GM12864 (cell line): ENCODE measurements at places on chromosomes 1 and 21.

DNA sequence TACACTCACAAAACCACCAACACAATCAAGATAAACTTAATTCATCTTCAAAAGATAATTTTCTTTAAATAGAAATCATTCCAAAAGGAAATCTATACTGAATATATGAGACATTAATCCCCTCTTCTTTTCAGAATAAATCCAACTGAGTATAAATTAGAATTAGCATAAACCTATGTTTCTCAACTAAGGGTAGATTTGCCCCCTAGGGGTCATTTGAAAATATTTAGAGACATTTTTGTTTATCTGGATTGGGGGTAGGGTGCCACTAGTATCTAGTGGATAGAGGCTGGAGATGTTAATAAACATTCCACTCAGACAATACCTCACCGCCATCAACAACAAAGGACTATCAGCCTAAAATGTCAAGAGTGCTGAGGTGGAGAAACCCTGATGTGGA lies 6.5 kb upstream of the TNFSF4 start:
- no peak for DNase-seq

DNA sequence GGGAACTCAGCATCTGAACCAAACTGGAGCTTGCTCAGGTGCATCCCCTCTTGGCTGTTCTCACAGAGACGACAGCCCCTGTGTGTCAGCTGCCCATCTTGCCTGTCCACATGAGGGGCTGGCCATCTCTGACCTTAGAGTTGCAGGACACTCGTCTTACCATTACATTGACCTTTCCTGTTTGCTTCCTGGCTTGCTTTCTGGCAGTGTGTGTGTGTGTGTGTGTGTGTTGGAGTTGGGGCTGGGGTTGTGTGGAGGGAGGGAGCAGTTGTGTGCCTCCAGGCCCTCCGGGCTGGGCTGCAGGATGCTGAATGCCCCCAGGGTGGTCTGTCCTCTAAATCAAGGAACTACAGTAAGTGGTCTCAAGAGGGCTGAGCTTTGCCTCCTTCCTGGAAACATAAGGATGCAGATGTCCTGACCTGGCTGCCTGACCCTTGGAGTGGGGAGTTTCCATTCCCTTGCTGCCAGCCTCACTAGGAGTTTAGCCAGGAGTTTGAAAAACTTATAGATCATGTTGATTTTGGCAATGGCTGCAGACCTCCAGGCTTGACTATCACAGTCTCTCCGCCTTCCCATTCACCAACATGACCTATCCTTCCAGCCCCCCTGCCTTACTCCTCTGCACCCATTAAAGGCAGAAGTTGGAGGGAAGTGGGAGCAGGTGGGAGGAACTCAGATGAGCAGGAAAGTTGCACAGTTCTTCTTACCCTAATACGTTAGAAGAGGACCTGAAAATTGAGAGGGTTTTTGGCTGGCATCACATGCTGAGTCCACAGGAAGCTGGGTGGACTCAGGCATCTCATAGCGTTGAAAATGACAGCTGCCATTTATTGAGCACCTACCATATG lies 19.0 kb downstream of the RASSF5 start:
- no peak for DNase-seq

GRCh38 chr1:14253676-14254075 lies 344.8 kb upstream of the KAZN start:
- DNase-seq, result no peak

GRCh38 chr1:43786960-43787359 lies 79.6 kb downstream of the ST3GAL3 start:
- DNase-seq, result no peak

DNA sequence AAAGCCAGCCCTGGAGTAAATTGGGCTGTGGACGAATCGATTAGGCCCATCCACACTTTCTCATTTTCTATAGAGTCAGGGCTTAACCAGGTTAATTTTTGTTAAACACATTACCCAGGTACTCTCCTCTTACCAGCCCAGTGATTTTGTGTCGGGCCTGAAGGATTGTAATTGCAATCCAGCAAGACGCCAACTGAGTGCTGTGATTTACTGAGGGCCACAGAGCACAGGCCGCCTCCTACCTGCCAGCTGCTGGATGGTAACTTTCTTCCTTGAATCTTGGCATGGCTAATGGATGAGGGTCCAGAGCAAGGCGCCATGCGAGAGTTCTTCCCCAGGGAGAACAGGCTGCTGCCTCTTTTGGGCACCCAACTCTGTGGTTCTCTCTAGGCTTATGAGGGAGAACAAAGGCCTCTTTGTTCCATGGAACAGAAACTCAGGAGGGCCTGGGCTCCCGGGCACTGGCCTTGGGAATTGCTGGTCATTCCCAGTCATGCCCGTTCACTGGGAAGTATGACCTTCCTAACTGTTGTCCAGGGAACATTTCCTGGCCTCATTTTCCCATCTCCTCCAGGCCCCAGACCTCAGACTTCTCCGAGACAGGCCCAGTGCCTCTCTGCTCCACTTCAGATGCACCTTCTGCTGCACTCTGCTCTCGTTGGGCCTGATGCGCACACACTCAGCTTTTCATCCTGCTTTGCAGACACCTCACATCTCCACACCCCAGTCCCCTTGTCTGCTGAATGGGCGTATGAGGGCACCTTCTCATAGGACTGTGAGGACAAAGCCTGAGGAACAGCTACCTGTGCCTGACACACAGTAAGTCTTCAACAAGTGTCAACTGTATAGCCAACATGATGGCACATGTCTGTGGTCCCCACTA lies 57.3 kb downstream of the SYF2 start:
- DNase-seq, result no peak

DNA sequence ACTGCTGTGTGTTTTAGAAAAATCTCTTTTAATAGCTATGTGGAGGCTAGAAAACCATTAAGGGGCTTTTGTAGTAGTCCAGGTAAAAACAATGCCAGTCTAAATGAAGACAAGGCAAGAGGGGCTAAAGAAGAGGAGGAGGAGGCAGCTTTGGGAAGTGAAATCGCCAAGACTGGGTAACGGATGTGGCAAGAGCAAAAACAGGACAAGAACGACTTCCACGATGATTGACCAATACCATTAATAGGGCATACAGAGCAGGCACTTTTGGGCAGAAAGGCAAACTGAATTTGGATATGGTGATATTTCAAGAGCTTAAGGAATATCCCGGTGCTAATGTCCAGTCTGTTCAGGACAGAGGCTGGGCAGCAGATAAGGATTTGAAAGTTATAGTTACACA lies 22.0 kb downstream of the COA6 start:
- no peak for DNase-seq

DNA sequence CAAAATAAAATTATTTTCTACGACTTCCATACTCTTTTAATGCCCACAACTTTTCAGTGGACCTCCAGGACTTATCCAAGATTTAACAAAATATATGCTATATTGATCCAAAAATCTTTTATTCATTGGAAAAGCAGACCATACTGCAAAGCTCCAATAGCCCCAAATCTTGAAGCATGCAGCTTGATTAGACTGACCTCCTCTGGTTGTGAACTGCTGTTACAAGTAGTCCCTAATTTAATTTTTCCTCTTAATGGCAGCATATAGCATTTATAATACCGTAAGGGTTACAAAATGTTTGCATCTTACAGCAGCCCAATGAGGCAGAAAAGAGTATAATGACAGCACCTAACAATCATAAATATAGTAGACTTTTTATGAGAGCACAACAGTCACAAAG lies 49.8 kb downstream of the TPR start:
- DNase-seq, result no peak

- no peak for DNase-seq
Measured at GRCh38 chr1:185017338-185017737, 28.0 kb upstream of the RNF2 start.

DNA sequence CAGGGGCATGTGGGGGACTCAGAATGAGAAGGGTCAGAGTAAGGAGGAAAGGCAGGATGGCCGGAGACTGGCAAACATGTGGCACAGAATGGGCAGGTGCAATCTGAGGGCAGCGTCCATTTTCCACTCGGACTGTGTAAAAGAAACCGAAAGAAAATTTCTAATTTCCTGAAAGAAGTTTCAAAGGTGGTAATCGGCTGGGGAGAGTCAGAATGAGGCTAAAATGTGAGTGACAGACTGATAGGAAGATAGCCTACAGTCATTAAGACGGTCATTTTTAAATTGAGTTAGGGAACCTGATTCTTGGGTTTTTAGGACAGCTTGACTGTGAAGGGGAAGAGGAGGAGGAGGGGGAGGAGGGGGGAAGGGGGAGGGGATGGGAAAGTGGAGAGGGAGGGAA lies 23.6 kb downstream of the COA6 start:
- DNase-seq, result no peak

GRCh38 chr21:26939601-26940111 lies 27.2 kb downstream of the ADAMTS5 start:
- DNase-seq, result no peak
